ENCODE measurements at places on chromosomes 1 and 21. TPM values are rescaled to one million over a fixed set of nuclear protein-coding genes. Genes with fewer than 3 reads are reported as not detected.

DNA sequence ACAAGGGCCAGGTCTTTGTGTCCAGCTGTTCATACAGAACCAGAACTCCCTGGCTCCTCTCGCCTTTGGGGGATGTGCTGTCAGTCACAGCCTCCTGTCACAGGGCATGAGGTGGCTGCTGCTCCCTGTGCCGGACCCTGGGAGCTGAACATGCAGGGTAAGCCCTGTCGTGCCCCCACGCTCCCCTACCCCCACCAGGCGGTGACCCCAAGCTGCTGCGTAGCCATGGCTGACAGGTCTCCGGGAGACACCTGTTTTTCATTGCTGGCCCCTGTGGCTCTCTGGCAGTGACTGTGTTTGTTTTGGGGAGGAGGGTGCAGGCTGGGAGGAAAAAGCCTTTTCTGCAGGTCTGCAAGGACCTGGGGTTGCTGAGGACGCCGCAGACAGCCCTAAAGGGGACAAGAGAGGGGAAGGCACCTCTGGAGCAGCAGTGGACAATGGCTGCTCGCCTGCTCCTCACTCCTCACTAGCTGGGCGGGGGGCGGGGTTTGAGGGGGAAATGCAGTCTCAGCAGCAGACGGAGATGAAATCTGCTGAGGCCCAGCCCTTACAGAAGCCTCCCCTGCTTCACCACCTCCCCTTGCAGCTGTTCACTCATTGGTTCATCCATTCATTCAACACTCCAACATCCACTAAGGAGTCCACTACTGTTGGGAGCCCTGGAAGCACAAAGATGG lies 81.4 kb downstream of the TRABD2B start:
- no peak for DNase-seq

GRCh38 chr1:235111107-235111506 lies 17.5 kb downstream of the TOMM20 start:
- no peak for DNase-seq

GRCh38 chr1:228393268-228393701 lies 13.3 kb downstream of the TRIM11 start:
- DNase-seq, result peak; percentile 85

DNA sequence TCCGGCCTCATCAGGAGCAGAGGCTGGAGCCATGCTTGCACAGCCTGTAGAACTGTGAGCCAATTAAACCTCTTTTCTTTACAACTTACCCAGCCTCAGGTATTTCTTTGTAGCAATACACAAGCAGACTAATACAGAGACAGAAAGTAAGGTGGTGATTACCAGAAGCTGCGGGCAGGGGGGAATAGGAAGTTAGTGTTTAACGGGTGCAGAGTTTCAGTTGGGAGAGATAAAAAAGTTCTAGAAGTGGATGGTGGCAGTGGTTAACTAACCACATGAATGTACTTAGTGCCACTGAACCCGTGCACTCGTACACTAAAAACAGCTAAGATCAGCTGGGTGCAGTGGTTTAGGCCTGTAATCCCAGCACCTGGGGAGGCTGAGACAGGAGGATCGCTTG lies 80.4 kb upstream of the TARDBP start:
- DNase-seq, result no peak

GJA8 gene
- total RNA-seq, result not detected

ANKRD65 gene
- total RNA-seq, result 7.7 TPM
